Stimulated activated CD4-positive, alpha-beta T cell treated with anti-CD3 and anti-CD28 coated beads, Interleukin-2, amount 100 ng/mL, for 24 hours (primary cell): ENCODE measurements at places on chromosomes 6 and 20.

GRCh38 chr6:47042275-47042791, at the start of gene ADGRF1:
Gene ADGRF1, minus strand, starts transcription at chr6:47042332. Its CDS starts 13,271 bp downstream, at chr6:47029061.
- no peak for DNase-seq

GRCh38 chr6:37559050-37559449, 59.4 kb upstream of the CCDC167 start:
- no peak for DNase-seq

DNA sequence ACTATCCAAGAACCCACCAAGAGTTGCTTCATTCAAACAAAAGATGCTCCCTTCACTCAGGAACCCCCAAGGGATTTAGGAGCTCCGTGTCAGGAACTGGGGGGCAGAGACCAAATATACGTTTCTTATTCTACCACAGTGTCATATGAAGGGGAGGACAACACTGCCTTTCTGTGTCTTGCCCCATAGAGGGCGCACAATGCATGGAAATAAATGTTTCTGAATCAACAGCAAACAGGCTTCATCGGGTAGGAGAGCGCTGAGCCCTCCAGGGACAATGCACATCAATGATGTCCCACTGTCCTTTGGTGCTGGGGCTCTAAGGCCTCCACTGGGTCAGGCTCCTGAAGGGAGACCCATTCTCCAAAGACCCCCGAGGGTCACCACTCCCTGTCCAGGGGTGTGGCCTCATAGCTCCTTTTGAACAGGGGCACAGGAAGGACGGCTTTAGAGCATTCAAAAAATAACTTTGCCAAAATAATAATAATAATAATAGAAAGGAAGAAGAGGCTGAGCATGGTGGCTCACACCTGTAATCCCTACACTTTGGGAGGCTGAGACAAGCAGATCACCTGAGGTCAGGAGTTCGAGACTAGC, 31.1 kb downstream of the PLG start:
- DNase-seq, result peak; percentile 23

DNA sequence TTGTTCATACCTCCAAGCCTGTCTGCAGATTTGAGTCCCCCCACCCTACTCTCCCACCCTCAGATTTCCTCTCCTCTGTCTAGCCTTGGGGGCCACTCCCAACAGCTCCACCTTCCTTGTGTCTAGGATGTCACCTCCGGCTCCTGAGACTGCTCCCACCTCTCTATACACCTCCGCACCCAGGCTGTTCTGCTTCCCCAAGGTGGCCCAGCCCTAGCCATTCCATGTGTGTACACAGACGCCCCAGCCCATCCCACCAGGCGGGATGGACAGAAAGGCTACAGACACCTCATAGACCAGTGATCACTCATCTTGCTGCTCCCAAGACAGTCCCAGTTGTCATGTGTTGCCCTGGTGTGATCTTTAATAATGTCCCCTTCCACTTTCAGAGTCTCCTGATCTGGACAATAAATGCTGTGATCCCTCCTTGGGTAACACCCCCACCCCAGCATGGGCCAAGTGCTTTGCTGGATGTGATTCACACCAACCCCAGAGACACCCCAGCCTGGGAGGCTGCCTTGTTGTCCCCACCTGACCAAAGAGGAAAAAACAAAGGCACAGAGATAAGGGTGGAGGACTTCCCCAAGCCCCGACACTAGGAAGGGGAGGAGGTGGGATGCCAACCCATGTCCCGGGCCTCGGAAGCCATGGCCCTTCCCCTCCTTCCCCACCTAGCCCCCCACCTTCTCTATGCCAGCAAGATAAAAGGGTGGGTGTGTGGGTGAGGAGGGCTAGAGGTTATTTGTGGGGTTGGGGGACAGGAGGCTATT, 36.1 kb downstream of the MDFI start:
- no peak for DNase-seq

- DNase-seq, result no peak
Observed at GRCh38 chr6:121430514-121431460, 4.7 kb upstream of the GJA1 start.
